T-cell (primary cell): ENCODE measurements at places on chromosomes 2 and 18. TPM values are rescaled to one million over a fixed set of nuclear protein-coding genes. Genes with fewer than 3 reads are reported as not detected.

RBM44 gene
- total RNA-seq, result 2.3 TPM

TRIM54 gene
- total RNA-seq, result not detected

IL1R2 gene
- 0.59 TPM for total RNA-seq

FZD7 gene
- total RNA-seq, result 0.56 TPM

SH2D6 gene
- total RNA-seq, result not detected

GRCh38 chr2:176473177-176473576 lies 203.9 kb downstream of the MTX2 start:
- no peak for DNase-seq
- peaks cover 9% of the 10 kb centered on the region for H3K4me1 ChIP-seq
- H3K36me3 ChIP-seq, result no peaks in the 10 kb centered on the region
- H3K27ac ChIP-seq, result no peak overlapping the region
- H3K4me3 ChIP-seq, result peak overlapping the region; percentile 10
- H3K27me3 ChIP-seq, result no peaks in the 10 kb centered on the region

DNA sequence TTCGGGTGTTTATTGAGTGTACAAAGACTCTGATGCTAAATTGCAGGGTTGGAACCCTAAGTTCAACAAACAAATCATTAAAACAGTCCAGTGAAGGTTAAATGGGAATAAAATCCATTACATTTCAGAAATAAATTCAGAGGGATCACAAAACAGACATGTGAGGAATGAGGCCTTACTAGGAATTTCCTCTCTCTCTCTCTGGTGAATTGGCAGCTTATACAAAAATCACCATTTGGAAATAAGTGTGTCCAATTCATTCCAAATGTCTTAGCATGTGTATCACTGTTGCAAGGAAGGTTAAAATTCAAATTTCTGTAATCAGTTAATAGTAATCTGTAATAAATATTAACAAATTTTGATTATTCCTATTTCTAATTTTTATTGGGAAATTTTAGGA lies 228.6 kb upstream of the PXDN start:
- no peak overlapping the region for H3K27ac ChIP-seq
- H3K27me3 ChIP-seq, result no peaks in the 10 kb centered on the region
- H3K36me3 ChIP-seq, result no peaks in the 10 kb centered on the region
- DNase-seq, result no peak
- H3K4me3 ChIP-seq, result no peak overlapping the region

GRCh38 chr18:62044490-62045000 lies 142.3 kb downstream of the PIGN start:
- H3K4me1 ChIP-seq, result no peaks in the 10 kb centered on the region
- no peaks in the 10 kb centered on the region for H3K27me3 ChIP-seq
- H3K27ac ChIP-seq, result no peak overlapping the region
- no peak for DNase-seq
- peaks cover 3% of the 10 kb centered on the region for H3K36me3 ChIP-seq

DNA sequence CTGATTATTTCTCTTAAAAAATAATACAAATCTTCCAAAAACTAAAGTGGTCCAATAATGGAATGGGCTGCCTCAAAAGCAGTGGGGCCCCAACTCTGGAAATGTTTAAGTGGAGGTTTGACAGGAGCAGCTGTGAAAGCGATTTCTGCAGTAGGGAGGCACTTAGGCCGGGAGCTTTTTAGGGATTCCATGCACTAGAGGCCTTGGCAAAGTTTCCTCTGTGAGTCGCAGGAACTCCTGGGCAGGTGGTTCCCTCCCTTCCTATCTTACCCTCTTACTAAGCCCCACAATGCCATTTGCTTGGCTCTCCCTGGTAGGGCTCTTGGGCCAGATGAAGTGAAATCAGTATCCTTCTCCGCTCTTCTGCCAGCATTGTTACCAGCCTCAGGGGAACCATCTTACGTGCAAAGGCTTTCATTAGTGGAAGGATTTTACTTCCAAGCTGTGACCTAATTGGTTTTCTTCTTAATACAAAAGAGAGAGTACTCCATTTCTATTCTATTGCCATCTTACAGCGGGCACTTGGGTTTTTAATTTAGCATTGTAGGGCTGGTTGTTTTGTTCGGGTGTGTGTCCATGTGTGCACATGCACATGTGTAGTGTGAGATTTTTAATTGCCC lies 34.3 kb upstream of the C18orf32 start:
- H3K36me3 ChIP-seq, result no peaks in the 10 kb centered on the region
- H3K4me1 ChIP-seq, result no peaks in the 10 kb centered on the region
- H3K27me3 ChIP-seq, result no peaks in the 10 kb centered on the region
- H3K4me3 ChIP-seq, result no peak overlapping the region
- no peak overlapping the region for H3K27ac ChIP-seq

DNA sequence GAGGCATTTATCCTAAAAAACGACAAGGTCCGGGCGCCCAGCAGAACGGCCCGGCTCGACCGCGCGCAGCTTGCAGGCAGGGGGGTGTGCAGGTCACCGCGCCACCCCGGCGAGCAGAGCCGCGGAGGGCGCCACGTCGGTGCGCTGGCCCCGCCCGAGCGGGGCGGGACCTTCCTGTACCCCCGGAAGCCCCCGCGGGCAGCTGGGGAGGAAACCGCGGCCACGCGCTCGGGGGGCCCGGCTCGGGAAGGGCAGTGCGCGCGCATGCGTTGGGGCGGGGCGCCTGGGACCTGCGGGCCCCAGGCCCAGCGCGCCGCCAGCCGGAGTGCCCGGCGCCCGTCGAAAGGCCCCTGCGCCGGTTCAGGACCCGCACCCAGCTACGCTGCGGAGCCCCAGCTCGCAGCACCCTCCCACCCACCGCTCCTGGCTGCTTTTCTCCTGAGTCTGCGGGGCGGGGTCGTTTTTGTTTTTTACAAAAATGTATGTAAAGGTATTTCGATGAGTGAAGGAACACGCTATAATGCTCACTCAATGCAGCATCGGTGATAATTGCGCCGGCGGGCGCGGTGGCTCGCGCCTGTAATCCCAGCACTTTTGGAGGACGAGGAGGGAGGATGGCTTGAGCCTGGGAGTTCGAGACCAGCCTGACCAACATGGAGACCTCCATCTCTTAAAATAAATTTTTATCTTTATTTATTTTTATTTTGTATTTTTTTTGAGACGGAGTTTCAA lies 47.7 kb upstream of the POMC start:
- peak overlapping the region; percentile 19 for H3K4me3 ChIP-seq
- H3K27me3 ChIP-seq, result no peaks in the 10 kb centered on the region
- peak overlapping the region; percentile 65 for H3K27ac ChIP-seq

- H3K27ac ChIP-seq, result no peak overlapping the region
- no peak overlapping the region for H3K4me3 ChIP-seq
- no peak for DNase-seq
- no peaks in the 10 kb centered on the region for H3K27me3 ChIP-seq
These were observed 17.7 kb downstream of the PHOSPHO2 start for GRCh38 chr2:169711751-169712509.

DNA sequence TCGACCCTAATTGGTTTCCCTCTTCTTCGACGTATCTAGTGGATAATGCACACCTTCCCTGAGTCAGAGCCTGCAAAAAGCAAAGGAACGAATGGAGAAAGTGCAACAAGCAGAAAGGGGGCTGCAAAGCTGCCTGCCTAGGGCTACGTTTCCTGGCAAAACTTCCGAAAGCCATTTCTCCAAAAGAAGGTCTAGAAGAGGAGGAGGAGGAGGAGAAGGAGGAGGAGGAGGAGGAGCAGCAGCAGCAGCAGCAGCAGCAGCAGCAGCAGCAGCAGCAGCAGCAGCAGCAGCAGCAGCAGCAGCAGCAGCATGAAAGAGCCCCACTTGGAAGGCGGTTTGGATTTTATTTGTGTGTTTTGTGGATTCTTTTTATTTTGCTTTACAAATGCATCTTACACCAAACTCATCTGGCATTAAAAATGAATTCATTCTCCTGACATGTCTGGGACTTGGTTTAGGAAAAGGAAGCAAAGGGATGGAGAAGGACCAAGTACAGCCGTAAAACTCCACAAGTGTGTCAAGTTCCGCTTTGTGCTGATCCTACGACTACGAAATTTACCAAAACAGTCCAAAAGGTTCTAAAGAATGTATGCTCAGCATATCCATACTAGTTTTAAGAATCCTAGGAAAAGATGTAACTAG lies 2.0 kb downstream of the TCF4 start:
- no peaks in the 10 kb centered on the region for H3K36me3 ChIP-seq
- H3K4me1 ChIP-seq, result peaks cover 10% of the 10 kb centered on the region
- peaks cover 18% of the 10 kb centered on the region for H3K27me3 ChIP-seq
- H3K27ac ChIP-seq, result no peak overlapping the region
- H3K4me3 ChIP-seq, result no peak overlapping the region

DNA sequence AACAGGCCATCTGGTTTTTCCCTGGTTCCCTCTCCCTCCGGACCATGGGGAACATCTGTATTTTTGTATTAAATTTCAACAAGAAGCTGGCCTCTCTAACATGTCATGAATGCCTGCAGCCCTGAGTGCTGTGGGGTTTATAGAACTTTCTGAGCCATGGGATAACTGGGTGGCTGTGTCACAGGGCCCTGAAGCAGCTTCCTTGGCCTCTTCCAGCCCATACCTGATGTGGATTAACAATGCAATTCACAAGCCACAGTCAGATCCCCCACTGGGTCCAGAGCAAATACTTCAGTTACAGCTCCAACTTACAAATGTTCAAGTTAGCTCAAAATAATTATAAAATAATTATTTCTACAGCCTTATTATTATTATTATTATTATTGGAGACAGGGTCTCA lies 307.8 kb upstream of the CELF4 start:
- no peak overlapping the region for H3K4me3 ChIP-seq
- no peak overlapping the region for H3K27ac ChIP-seq
- H3K36me3 ChIP-seq, result no peaks in the 10 kb centered on the region

DNA sequence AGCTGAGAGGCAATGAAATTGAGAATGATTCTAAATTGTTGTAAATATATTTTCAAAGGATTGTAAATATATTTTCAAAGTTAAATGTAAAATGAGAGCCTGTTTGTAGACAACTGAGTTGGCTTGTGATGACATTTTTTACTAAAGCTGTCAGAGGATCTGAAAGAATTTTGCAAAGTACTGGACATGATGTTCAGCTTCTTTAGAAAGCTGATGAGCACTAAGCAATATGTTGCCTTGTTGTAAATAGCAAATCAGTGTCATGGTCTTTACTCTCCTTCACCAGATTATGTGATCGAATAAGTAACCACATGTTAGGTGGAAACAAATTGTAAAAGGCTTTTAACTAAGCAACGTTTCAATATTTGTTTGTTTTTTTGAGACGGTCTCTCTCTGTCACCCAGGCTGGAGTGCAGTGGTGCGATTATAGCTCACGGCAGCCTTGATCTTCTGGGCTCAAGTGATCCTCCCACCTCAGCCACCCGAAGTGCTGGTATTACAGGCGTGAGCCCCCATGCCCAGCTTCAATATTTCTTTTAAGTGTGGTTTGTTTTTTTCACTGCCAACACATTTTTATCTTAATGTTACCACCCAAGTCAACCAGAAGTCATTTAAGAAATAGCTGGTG lies 44.0 kb downstream of the E2F6 start:
- no peaks in the 10 kb centered on the region for H3K36me3 ChIP-seq
- no peak overlapping the region for H3K27ac ChIP-seq
- H3K4me3 ChIP-seq, result no peak overlapping the region
- H3K27me3 ChIP-seq, result no peaks in the 10 kb centered on the region
- H3K4me1 ChIP-seq, result no peaks in the 10 kb centered on the region

GRCh38 chr2:20481798-20482405 lies 35.0 kb downstream of the RHOB start:
- no peak for DNase-seq
- H3K4me1 ChIP-seq, result no peaks in the 10 kb centered on the region
- H3K4me3 ChIP-seq, result no peak overlapping the region
- no peaks in the 10 kb centered on the region for H3K27me3 ChIP-seq
- no peak overlapping the region for H3K27ac ChIP-seq

DNA sequence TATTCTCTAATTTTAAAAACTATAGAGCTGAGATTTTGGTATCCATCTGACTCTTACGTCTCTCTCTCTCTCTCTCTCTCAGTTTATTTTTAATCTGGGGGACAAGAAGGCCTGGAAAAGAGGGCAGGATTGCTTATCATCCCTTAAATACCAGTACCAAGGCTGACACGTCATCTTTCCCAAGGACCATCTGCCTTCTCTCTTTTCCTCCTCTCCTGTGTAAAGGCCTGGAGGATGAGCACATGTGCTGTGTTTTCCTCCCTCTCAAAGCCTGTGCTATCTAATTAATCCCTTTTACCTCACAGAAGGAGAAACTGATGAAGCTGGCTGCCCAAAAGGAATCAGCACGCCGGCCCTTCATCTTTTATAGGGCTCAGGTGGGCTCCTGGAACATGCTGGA lies 7.3 kb downstream of the IL37 start:
- H3K36me3 ChIP-seq, result no peaks in the 10 kb centered on the region
- H3K27ac ChIP-seq, result no peak overlapping the region
- no peaks in the 10 kb centered on the region for H3K27me3 ChIP-seq
- DNase-seq, result no peak

DNA sequence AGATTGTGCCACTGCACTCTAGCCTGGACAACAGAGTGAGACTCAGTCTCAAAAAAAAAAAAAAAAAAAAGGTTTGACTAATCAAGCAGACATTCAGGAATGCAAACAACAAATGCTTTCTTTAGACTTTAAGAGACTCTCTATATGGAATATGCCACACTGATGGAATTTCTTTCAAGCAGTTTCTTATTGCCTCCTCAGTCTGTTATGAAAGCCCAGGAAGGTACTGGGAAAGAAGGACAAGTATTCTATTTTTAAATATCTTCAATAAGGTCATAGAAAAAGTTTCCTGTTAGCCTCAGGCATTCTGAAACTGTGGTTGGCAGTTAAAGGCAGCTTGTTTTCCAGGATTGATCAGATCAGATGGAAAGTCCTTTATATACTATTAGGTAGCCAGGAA lies 241.6 kb downstream of the PIK3C3 start:
- no peak for DNase-seq
- no peak overlapping the region for H3K27ac ChIP-seq
- no peaks in the 10 kb centered on the region for H3K4me1 ChIP-seq
- H3K27me3 ChIP-seq, result no peaks in the 10 kb centered on the region
- H3K4me3 ChIP-seq, result no peak overlapping the region

DNA sequence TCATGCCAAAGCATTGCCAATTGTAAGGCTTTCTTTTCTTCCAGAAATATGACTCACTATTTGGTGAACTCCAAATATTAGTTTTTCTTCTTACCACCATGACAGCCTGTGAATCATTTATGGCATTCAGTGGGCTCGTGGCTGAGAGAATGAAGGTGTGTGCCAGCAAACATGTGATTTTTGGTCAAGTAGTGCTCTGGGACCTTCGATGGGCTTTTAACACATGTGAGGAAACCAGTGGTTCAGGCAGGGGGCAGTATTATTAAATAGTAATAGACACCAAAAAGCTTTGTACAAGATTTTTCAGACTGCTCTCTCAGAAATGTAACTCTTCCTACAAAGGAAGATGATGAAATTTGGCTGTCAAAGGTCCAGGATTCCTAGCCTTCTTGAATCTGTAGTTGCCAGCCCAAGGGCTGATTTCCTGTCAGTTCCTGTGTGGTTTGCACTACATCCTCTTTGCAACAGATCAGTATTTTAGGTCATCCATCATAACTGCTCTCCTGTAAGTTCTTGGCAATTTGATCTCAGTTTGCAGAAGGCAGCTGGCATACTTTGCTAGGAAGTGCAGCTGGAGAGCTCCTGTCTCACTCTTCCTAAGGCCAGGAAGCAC lies 64.3 kb downstream of the BABAM2 start:
- no peak overlapping the region for H3K4me3 ChIP-seq
- peaks cover 16% of the 10 kb centered on the region for H3K4me1 ChIP-seq
- H3K27me3 ChIP-seq, result no peaks in the 10 kb centered on the region
- DNase-seq, result no peak
- H3K27ac ChIP-seq, result peak overlapping the region; percentile 41
- H3K36me3 ChIP-seq, result no peaks in the 10 kb centered on the region
